D721Med (cell line): ENCODE measurements at places on chromosomes 5 and 9.

DNA sequence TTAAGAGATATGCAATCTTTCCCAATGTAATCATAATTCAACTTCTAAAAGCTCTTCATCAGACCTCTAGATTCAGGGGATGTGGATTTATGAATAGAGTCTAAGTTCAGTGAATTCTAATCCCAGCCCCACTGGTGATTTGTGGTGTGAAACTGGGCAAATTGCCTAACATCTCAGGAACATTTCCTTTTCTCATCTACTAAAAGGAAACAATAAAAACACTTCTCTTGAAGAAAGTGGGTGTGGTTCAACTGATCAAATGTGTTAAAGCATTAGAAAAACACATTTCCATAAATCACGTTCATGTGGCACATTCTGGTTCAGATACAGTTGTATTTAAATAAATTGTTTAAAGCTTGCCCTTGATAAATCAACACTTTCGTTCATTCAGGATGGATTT lies 631.7 kb upstream of the CDH6 start:
- no peak for DNase-seq

DNA sequence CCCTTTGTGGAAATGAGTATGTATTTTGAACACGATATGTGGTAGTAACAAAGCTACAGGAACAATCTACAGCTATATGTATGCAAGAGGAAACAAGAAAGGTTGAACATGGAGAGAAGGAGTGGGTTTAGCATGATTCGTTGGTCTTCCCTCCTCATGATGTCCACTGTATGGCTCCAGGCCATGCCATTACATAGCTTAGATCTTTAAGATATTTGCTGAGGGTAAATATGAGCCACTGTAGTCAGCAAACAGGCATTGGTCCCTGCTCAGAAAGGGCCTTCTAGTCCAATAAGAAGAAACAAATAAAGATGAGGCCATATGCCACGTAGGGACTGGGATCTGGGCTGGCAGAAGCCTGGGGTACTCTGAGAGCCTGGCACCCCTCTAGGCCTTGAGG lies 543.2 kb upstream of the SGCD start:
- no peak for DNase-seq

DNA sequence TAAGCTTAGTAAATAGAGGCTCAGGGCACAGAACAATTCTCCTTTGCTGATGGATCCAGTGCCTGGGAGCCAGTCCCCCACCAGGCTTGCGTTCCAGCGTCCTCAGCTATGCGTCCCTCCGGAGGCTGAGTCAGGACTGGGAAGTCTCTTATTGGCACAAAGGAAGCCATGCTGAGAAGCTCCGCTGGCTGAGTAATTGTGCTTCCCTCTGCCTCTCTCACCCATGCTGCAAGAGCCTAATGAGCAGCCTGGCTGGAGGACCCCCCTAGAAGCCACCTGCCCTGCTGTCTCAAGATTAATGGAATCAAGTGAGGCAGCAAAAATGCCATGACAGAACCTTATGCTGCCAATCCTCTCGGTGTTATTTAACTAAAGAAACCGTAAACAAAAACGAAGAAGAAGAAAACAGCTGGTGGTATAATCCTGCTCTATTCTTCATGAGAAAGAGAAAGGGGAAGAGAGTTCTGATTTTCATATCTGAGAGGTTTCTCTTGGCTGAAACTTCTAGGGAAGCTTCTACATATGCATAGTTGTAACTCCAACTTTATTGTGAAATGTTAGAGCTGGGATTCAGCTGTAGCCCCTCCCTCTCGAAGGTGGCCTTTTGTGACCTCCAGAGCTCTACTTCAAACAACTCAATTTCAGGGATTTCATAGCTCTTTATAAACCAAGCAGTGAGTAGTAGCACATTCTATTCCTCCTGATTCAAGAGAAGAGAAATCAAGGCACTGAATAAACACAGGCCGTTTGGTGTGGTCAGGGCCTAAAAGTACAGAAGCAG lies 185.4 kb upstream of the SEMA6A start:
- DNase-seq: no peak

DNA sequence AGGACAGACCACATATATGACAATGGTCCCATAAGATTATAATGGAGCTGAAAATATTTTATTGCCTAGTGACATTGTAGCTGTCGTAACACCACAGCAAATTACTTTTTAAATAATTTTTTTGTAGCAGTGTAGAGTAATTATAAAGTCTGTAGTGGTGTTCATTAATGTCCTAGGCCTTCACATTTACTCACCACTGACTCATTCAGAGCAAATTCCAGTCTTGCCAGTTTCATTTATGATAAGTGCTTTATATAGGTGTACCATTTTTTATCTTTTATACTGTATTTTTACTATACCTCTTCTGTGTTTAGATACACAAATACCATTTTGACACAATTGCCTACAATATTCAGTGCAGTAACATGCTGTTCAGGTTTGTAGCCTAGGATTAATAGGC lies 67.6 kb downstream of the TLE4 start:
- DNase-seq: no peak

GRCh38 chr9:133429214-133429613 lies 7.0 kb downstream of the ADAMTS13 start:
- DNase-seq: no peak

DNA sequence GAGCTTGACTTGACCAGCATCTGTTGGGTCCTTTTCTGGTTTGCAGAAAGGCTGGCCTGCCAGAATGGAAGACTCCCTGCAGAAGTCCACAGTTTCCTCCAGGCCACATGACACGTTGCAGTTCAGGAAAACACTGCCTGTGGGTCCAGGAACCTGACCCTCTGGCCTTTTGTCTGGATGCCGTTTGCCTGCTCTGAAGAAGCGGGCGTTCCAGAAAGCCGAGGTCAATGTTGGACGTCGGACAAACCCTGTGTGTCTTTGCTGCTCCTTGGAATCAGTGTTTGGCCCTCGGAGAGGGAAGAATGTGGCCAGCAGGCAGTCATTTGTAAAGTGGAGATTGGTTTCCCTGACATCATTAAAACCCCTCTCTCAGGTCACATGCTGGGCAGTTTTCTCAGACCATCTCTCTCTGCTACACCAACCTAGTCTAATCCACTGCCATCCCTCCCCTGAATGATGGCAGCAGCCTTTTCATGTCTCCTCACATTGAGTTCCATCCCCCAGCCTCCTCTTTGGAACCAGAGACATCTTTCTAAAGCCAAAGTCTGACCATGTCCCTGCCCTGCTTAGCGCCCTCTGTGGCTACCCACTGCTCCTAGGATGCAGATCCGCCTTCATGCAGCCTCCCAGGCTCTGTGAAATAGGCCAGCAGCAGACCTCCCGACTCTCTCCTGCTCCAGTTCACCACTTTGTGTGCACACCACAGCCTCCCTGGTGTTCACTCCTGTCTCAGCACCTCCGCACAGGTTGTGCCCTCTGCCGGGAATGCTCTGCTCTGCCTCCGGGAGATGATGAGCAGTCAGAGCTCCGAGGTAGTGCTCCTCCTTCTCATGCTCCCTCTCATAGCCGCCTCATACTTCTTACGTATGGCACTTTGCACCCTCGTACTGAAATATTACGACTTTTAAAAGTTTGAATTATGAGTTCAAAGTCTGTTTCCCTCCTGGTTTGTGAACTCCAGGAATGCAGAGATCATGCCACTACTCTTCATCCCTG lies 75.6 kb downstream of the RALGPS1 start:
- no peak for DNase-seq

GRCh38 chr9:33315371-33315770 lies 25.1 kb downstream of the NFX1 start:
- no peak for DNase-seq

DNA sequence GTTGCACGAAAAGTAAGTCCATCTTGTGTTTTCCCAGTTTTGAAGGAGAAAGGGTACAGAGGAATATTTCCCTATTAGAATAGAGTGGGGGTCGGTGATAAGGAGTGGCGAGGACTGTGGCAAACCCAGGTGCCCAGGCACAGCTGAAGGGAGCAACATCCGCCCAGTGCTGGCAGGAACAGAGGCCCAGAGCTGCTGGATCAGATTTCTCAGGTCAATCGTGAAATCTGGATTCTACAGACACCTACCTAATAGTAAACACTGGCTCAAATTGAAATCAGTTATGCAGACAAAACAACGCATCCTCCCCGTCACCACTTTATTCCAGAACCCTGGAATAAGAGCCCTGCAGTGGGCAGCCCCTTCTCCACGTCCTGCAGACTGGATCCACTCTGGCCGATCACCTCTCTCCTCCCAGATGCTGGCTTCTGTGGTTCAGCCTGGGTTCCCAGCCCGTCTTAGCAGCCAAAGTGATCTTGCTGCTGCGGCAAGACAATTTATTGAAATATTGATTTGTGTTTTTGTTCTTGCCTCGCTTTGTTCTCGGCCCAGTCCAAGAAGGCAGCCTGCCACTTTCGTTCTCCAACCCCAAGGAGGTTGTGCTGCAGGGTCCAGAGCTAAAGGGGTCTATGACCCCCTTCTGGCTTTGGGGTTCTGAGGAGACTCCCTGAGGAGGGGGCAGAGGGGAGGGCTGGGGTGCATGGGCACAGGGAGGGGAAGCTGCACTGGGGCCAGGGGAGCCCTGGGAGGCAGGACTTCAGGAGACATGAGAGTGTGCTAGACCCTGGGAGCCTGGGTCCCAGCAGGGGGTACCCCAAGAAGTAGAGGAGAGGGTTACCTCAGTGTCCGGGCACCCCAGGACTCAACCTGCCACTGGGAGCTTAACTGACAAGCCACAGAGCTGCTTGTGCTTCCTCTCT lies 103.3 kb downstream of the ZNF354C start:
- no peak for DNase-seq

- no peak for DNase-seq
Observed at GRCh38 chr9:136710543-136710942, 1.8 kb upstream of the DIPK1B start.

- DNase-seq: no peak
Observed at GRCh38 chr5:107783551-107783950, 112.8 kb upstream of the EFNA5 start.

GRCh38 chr5:170569101-170569500 lies 65.3 kb downstream of the KCNIP1 start:
- no peak for DNase-seq

DNA sequence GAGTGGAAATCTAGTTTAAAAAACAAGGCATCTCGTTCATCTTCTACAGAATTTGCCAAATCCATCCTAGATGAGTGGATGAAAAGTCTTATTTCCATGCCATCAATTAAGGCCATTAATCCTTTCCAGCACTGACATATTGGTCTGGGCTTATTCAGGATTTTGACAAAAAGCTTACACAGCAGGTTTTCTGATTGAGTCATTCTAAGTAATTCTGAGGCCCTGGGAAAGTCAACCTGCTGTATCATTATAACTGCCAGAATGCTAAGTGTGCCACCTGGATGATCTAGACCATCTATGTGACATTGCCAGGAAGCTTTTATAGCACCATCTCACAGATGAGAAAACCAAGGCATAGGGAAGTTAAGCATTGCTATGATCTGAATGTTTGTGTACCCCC lies 132.1 kb upstream of the MAP3K1 start:
- DNase-seq: no peak

DNA sequence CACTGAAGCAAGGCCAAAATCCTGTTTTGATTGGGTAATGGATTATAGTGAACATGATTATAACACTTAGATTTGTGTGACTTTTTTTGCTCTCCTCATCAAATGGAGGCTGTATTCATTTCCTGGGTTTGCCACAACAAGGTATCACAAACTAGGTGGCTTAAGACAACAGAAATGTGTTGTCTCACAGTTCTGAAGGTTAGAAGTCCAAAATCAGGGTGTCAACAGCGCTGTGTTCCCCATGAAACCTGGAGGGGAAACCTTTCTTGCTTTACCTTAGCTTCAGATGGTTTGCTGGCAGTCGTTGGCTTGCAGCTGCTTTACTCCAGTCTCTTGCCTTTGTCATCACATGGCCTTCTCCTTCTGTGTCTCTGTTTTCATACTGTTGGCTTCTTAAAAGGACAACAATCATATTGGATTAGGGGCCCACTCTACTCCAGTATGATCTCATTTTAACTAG lies 32.4 kb downstream of the CDC42SE2 start:
- no peak for DNase-seq

DNA sequence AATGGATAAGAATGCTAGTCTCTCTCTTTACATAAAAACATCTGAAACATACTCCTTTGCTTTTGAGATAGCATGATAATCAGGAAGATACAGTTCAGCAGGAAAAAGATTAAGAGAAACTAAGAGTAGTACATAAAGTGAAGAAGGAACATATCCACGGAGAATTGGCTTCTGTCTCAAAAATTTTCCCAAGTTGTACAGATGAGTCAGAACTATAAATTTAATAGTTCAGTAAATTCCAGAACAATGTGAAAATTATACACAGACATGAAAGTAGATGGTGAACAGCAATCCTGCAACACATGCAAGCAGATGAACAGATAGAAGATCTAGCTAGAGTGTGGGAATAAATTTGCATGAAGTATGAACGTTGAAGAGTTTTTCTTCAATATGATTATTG lies 691.4 kb upstream of the RIOK2 start:
- DNase-seq: no peak

- DNase-seq: no peak
Observed at GRCh38 chr9:4964540-4964939, 20.5 kb upstream of the JAK2 start.

DNA sequence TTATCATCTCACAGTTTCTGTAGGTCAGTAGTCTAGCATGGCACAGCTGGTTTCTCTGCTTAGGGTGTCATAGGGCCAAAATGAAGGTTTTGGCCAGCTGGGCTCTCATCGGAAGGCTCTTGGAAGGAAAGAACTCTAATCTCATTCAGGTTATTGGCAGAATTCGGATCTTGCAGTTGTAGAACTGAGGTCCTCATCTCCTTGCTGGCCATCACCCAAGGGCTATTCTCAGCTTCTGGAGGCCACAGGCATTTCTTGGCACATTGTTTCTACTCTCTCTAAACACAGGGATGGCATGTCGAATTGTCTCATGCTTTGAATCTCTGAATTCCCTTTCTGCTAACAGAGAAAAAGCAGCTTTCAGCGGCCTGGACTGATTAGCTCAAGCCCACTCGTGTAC lies 258.0 kb upstream of the SMARCA2 start:
- no peak for DNase-seq

DNA sequence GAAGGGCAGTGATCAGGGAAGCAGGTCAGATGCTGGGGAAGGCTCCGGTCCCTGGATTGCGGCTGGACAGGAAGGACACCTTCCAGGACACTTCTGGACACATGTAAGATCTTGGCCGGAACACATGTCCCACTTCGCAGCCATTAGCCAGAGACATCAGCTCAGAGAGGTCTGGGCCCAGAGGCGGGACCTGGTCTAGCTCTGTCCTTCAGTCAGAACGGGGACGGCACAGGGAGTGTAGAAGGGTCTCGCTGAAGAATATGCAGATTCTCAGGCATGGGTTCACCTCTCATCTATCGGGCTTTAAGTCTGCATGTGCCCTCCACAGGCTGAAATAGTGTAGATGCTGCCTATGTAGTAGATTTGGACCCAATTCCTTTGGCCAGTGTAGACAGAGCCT lies 73.3 kb downstream of the NTNG2 start:
- no peak for DNase-seq

GRCh38 chr9:78866207-78867132 lies 569.5 kb downstream of the PSAT1 start:
- DNase-seq: no peak

DNA sequence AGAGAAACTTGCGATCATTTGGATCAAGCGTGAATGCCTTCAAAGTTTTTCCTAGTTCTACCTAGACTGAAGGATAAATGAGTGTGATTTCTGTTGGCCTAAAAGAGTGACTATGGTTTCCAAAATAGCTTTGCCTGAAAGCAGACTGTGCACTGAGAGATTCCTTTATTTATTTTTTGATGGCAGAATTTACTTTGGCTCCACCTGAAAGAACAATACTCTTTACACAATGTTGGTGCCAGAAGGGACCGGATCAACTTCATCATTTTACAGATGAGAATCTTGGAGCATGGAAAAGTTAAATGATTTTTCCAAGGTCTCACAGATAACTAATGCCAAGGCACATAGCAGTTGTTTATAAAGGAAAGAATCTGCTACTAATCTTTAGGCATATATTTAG lies 199.6 kb downstream of the KCTD16 start:
- DNase-seq: no peak
